Right renal pelvis (tissue), 4 donors: ENCODE measurements at places on chromosomes 2 and 18. TPM values are rescaled to one million over a fixed set of nuclear protein-coding genes. Genes with fewer than 3 reads are reported as not detected.

LYG1 gene
- 2.7 TPM for polyA plus RNA-seq

ARHGAP25 gene
- 9.8 TPM for polyA plus RNA-seq

SIX3 gene
- polyA plus RNA-seq: not detected

AMER3 gene
- 0.11 TPM for polyA plus RNA-seq

RBM45 gene
- polyA plus RNA-seq: 17.3 TPM

TUBA4B gene
- 0.87 TPM for polyA plus RNA-seq

RAD51AP2 gene
- polyA plus RNA-seq: 0.14 TPM

RTP5 gene
- not detected for polyA plus RNA-seq

MIB1 gene
- 59.3 TPM for polyA plus RNA-seq

BUB1 gene
- 21.3 TPM for polyA plus RNA-seq

CKAP2L gene
- polyA plus RNA-seq: 13.8 TPM
